LNCaP clone FGC (cell line): ENCODE measurements at places on chromosomes 5 and 9.
A peak's percentile ranks its signal among the peaks of the same experiment; 100 is the strongest.

GRCh38 chr5:149315753-149316152 is 29.5 kb upstream of the GRPEL2 start:
- DNase-seq = no peak

- no peak for DNase-seq
Measured at GRCh38 chr5:83099445-83099844, 22.1 kb downstream of the XRCC4 start.

DNA sequence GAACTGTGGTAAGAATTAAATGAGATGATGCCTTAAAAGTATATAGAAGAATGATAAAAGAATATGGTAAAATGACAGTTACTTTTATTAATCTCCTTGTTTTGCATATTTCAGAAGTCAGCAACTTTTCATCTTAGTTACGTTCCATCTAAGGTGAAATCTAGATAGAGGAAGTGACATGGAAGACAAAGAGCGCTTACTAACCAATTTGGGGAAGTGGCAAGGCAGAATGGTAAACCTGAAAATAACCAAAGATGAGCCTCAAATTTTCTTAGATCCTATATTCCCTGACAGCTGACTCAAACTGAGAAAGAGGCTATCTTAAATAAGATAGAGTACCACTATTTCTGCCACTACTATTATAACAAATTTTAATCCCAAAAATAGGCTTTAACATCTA is 52.5 kb downstream of the FGF10 start:
- no peak for DNase-seq

DNA sequence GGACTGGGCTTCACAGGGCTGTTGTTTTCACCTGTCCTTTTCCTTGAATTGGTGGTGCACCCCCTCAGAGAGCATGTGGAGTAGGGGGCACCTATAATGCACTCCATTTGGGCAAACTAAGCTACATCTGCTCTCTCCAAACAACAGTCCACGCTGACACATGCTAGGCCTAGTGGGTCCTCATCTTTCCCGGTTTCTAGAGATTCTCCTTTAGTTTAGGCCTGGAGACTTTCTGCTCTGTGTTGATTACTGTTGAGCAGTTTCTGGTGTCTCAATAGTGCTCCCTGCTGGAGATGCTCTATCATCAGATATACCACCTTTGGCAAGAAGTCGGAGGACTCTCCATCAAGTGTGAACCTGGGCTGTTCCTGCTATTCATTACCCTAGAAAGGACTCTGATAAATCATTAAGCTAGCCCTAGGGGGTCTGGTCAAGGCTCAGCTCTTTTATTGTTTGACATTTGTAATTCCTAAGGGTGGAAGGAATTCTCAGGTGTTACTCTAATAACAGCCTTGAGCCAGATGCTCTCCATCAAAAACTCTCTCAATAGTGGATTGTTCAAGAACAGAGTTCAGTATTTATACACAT is 64.0 kb upstream of the FYB1 start:
- peak; percentile 56 for DNase-seq

DNA sequence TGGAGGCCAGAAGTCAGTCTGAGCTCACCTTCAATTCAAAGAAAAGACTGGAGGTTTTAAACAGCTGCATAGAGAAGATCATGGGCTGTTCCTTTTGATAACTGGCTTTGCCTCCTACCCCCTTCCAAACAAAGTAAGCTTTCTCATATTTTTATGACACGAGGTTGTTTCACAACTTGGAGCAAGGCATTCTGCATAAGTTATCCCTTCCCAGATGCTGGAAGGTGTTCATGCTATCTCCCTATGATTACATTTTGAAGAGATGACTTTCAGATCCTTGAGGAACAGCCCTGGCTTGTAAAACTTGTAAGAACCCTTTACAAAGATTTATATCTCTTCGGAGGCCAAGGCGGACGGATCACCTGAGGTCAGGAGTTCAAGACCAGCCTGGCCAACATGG is 571.9 kb upstream of the FTMT start:
- DNase-seq = no peak

DNA sequence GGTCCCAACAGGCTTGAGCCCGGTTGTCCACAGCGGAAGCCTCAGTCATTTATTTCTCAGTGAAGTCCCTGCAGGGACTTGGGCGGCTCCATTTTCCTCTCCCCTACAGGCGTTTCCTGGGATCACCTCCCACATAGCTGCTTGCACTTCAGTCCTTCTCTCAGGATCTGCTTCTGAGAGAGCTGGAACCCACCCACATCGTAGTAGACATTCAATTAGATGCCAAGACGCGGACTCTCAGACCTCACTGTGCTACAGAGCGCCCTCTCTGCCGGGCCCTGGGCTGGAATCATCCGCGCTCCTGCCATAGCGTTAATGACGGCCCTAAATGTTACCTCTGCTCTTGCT is 54.0 kb upstream of the ROR2 start:
- no peak for DNase-seq

DNA sequence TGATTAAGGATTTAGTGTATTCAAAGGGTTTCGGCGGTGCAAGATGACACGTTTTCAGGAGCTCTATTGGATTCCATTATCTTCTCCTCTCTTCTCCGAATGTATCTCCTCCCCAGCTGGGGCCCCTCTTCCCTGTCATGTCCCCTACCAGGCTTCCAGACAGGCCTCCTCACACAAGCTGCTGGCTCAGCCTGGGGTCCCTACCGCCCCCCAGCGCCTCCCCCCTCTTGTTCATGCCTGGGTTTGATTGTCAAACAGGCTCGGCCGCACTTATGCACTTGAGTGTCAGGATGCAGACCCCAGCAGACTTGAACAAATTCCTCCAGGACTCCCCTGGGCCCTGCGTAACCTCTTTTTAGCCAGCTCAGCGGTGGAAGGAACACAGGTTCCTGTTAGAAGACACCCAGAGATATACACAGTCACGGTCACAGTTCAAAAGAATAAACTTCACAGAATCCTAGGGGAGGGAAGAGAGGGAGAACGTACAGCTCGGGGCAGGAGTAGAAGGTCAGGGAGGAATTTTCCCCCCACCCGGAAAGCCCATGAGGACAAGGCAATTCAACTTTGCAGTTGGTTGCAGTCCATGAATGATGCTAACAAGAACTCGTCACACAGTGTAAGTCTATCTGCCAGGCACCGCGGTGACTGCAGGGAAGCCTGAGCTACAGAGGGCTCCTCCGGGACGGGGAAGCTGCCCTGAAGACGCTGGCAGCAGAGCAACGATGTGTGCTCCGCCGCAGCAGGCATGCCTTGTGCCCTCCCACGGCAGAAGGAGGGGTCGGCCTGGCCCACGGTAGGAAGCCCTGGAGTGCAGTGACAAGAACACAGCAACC is 560.0 kb downstream of the BNC2 start:
- DNase-seq = no peak

GRCh38 chr5:153792305-153792704 is 246.4 kb downstream of the FAM114A2 start:
- DNase-seq = no peak

- DNase-seq = no peak
Measured at GRCh38 chr9:131180454-131180853, 55.1 kb downstream of the NUP214 start.

GRCh38 chr9:127803507-127804352 is 1.0 kb downstream of the FPGS start:
- DNase-seq = no peak

GRCh38 chr9:110748251-110748893 is 79.8 kb downstream of the MUSK start:
- no peak for DNase-seq
